ENCODE measurements at places on chromosomes 5 and 9.

GRCh38 chr5:143494162-143494561 is 90.7 kb upstream of the NR3C1 start:
- DNase-seq: no peak

- no peak for DNase-seq
These were observed 422.1 kb upstream of the TNC start for GRCh38 chr9:115540091-115540490.

DNA sequence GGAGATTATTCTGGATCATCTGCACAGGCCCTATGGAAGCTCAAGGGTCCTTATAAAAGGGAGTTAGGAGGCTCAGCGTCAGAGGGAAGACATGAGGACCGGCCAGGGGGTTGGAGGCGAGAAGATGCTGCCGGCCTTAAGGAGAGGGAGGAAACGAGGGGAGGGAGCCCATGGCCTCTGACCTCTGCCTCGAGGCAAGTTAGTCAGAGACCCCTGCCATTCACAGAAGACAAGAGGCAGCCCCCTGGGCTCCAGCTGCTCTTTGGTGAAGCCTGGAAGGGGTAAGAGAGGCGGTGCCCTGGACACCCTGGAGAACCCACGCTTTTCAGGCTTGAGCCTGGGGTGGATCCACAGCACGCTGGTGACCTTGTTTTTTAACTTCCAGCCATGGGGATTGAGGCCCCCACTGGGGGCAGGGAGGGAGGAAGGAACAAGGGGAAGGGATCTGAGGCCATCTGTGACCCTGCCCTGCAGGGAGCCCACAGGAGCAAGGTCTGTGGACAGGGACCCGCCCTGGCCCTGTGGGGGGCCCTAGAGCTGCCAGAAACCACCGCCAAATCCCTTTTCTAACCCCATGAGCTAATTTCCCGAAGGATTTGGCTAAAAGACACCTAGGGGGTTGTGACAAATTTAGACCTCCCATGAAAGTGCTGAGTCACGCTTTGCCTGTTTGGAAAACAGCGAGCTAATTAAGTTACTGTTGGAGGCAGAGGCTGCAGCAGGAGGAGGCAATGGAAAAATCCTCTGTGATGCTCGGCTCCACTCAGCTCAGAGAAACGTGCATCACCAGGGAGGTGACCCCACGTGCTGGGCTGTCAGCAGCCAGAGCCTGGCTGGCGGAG is 49.7 kb downstream of the OLFM1 start:
- no peak for DNase-seq

- DNase-seq: no peak
These were observed 2.6 kb downstream of the ZNF79 start for GRCh38 chr9:127426756-127427155.

DNA sequence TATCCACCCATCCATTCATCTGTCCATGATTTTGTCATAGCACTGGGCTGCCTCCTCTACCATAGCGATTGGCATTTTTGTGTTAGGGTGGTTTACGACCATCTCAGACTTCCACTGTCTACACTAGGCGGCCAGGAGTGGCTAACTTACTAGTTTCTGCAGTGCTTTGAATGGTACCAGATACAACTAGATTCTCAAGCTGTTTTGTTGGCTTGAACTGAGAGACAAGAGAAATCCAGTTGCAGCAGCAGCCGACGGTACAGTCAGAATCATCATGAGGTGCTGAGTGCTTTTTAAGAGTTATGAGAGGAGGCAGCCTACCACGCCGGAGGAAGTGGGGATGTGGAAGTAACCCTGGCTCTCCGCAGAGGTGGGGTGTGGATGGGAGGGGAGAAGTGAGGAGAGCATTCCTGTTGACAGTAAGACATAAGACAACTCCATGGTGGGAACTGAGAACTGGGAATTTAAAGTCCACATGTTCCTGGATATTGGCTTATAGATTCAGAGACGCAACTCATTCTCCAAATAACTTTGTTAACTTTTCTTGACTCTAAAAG is 27.9 kb downstream of the COL5A1 start:
- DNase-seq: no peak

- DNase-seq: no peak
These were observed 59.8 kb downstream of the TNFSF15 start for GRCh38 chr9:114745879-114746550.

DNA sequence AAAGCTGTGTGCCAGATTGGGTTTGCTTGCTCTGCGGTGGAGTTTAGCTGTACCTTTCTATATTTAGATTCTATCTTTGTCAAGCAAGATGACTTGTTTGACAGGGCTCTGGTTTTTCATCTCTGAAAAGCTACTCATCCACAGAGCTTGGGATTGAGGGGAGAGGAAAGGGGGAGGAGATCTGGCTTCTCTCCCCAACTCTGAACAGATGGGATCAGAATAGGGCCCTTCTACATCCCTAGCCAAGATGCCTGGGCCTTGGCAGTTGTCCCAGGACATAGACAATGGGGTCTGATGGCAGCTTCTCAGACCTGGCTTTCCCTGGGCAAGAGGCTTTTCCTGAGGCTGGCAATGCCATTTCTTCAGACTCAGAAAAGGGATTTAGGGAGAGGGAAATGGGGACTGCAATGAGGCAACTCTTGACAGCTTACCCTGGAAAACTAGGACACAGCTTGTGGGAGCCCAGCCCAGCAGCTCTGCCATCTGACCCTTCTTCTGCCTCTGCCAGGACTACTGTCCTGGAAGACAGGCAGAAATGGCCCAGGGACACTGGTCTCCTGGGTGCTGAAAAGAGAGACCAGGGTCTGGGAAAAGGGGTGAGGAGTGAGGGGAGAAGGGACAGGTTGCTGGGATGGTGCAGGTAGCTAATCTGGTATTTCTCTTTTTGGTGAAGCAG is 50.2 kb upstream of the ASTN2 start:
- DNase-seq: no peak

- no peak for DNase-seq
These were observed 81.4 kb upstream of the DAB2 start for GRCh38 chr5:39506211-39506610.

- DNase-seq: no peak
These were observed 592.2 kb downstream of the ANXA1 start for GRCh38 chr9:73743826-73744225.
